ENCODE measurements at places on chromosomes 5 and 9.

DNA sequence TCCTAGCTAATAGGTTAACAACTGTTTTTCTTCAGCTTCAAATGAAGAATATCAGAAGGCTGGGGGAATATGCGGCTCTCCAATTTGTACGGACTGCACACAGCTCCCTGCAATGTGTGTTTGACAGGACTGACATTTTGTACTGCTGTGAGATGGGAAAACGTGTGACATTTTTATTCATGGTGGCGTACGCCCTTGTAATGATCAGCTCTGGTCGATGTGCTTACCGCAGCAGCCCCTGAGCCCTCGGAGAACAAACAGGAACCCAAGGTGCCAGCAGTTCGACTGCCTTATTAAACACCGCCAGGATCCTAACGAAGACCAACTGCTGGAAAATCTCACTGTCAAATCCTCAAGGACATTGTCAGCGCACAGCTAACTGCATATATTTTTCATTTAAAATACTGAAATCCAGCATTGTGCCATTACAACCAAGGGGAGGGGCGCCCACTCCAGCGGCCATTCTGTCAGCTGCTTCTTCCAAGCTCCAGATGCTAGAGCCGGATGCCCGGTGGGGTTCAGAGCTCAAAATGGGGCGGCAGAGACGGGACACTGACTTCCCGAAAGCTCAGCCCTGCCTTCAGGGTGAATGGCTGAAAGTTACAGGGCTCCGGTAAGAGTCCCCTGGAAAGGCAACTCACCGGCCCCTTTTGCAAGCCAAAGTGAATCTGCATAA, 66.8 kb downstream of the CRB2 start:
- DNase-seq, result no peak

- no peak for DNase-seq
These were observed 3.7 kb upstream of the DOLPP1 start for GRCh38 chr9:129077236-129077635.

GRCh38 chr5:5658889-5659465, 236.5 kb downstream of the ICE1 start:
- no peak for DNase-seq

DNA sequence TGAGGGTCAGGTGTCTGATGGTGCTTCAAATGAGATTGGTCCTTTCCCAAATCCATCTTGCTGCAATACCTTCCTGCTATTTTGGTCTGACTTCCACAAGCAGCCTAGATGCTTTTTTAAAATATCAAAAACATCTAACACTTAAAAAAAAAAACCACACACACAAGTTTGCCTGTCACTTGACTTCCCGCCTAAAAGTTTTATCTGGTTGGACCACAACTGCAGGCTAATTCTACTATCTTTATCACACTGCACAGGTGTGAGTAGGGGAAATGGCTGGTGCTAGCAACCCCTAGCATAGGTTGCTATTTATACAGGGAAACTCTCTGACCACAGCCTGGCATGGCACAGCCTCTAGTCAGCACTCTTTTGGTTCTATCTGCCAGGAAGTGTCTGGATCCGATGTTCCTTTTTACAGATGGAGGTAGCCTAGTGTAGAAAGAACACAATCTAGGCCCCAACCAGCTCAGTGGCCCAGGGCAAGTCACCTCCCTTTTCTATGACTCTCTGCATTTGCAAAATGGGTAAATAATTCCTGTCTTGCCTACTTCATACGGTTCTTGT, at the start of gene HEMGN:
TSS of gene HEMGN (minus strand) at position 92 of the 564 bp plus-strand sequence. CDS start at position 56, 36 bp downstream.
- DNase-seq, result no peak

- DNase-seq, result no peak
These were observed 6.2 kb downstream of the FRMPD1 start for GRCh38 chr9:37656936-37657335.

- no peak for DNase-seq
These were observed 52.5 kb upstream of the CDKN2AIPNL start for GRCh38 chr5:134463991-134464760.

DNA sequence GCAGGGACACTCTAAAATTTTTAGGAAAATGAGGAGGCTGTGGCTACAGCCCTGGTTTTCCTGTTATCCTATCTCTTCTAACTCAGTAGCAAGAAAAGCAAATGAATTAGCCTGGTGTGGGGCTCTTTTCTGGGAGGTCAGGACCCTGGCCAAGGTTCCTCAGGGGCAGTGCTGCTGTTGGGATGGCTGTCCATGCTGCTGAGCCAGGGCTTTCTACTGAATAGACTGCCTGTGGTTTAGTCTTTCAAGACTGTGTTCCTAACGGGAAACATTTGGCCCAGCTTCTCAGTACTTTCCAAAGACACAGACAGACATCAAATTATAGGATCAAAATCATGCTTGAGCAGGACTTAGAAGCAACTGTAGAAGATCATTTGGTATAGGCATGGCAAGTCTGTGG, 18.1 kb downstream of the TNC start:
- DNase-seq, result no peak

GRCh38 chr5:149859746-149860145, 84.8 kb downstream of the PDE6A start:
- no peak for DNase-seq

- no peak for DNase-seq
These were observed 111.9 kb upstream of the LPAR1 start for GRCh38 chr9:111150181-111150580.

DNA sequence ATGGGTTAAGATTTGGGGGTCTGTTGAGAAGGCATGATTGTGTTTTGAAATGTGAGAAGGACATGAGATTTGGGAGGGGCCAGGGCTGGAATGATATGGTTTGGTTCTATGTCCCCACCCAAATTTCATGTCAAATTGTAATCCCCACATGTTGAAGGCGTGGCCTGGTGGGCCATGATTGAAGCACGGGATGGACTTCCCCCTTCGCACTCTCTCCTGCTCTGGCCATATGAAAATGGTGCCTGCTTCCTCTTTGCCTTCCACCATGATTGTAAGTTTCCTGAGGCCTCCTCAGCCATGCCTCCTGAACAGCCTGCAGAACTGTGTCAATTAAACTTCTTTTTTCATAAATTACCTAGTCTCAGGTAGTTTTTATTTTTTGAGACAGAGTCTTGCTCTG, 14.7 kb upstream of the NOTCH1 start:
- DNase-seq, result no peak

DNA sequence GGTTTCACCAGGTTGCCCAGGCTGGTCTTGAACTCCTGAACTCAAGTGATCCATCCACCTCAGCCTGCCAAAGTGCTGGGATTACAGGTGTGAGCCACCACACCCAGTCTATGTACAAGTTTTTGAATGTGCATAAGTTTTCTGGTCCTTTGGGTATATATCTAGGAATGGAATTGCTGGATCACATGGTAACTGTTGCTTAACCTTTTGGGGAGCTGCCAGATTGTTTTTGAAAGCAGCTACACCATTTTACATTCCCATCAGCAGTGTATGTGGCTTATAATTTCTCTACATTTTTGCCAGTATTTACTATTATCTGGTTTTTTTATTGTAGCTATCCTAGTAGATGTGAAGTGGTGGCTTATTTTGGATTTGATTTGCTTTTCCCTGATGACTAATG, 8.9 kb upstream of the LNPEP start:
- DNase-seq, result no peak

GRCh38 chr5:147530530-147531389, 20.9 kb upstream of the DPYSL3 start:
- no peak for DNase-seq

GRCh38 chr9:97548819-97549540, 47.5 kb downstream of the TMOD1 start:
- DNase-seq, result no peak

DNA sequence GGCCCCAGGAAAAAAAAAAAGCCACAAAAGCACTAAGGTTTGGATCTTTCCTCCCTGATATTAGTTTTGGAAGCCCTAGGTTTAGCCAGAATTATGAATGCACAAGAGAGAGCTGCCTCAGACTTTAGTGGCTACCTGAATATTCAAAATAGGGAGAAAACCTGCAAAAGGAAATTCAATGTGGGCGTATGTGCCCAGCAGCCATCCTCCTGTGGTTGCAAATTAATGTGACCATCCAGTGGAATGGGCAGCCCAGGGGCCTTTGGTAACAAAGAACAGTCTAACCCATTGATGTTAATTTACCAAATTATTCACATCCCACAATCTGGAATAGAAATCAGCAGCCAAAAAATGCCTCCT, 298.4 kb downstream of the CWC27 start:
- DNase-seq, result no peak

DNA sequence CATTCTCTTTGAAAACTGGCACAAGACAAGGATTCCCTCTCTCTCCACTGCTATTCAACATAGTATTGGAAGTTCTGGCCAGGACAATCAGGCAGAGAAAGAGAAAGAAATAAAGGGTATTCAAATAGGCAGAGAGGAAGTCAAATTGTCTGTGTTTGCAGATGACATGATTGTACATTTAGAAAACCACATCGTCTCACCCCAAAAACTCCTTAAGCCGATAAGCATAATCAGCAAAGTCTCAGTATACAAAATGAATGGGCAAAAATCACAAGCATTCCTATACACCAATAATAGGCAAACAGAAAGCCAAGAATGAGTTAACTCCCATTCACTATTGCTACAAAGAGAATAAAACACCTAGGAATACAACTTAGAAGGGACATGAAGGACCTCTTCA, 21.0 kb upstream of the EPB41L4A start:
- no peak for DNase-seq

DNA sequence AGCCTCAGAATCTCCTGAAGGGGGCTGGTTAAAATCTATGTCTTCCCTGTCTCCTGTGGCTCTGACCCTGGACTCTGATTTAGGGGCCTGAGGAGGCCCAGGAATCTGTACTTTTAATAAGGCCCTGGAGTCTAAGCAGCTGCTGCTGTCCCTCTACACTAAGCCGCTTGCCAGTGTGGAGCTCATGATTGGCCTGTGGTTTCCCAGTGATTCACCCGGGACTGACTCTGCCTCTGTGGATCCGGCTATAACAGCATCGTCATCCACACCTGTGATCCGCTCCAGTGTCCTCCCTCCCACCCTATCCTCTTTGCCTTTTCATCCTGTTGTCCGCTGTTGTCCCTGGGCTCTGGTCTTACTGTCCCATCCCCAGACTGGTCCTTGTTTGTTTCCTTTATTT, 3.7 kb downstream of the SLC31A2 start:
- DNase-seq, result no peak

GRCh38 chr5:122093415-122094180, 15.5 kb upstream of the LOX start:
- DNase-seq, result no peak

DNA sequence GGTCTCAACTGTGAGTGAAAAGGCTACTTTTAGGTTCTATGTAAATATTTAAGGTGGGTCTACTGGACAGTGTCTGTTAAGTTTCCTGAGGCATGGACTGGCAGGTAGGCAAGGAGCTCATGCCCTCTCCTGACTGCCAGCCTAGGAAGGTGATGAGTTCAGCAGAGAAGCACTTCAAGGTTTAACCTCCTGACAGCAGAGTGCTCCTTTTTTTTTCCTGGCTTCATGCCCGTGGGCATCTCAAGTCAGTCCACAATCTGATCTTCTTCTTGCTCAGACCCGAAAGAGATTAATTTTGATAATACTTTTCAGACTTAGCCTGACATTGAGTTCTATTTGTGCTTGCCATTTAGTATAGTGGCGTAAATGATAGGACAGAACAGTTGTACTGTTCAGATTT, 241.9 kb upstream of the NREP start:
- no peak for DNase-seq

- DNase-seq, result peak; percentile 90
These were observed 2.8 kb downstream of the IL3 start for GRCh38 chr5:132063090-132063911.

DNA sequence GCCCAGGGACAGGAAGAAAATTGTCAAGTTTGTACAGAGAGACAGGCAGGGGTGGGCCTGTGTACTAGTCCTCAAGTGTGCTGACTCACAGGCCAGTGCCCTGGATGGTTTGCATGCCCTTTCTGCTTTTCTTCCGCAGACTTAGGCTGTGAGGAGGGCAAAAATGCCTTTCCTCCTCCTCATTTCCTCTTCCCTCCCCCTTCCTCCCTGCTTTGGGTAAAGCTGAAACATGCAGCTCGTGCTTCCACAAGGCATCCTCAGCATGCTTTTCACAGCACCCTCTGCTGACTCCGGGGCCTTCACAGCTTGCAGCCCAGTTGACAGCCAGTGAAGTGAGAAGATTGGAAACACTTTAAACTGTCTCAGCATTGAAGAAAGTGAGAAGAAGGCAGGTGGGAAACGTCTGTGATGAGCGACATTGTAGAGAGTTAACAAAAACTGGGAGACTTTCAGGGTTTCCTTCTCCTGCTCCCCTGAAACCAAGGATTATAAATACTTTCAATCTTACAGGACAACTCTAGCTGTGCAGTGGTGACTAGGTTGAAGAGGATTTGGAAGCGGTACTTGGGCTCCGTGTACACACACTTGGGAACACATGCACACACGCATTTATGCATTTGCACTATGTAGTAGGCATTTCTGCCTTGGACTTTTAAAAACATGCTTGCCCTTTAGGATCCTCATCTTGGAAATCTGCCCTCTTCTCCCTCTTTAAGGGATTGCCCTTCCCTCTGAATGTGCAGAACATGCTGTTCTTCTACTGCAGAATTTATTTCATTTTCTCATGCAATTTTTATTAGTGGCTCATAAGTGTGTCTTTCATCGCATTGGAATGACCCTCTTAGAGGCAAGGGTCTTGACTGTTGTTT, 138.8 kb downstream of the GRIA1 start:
- DNase-seq, result no peak

DNA sequence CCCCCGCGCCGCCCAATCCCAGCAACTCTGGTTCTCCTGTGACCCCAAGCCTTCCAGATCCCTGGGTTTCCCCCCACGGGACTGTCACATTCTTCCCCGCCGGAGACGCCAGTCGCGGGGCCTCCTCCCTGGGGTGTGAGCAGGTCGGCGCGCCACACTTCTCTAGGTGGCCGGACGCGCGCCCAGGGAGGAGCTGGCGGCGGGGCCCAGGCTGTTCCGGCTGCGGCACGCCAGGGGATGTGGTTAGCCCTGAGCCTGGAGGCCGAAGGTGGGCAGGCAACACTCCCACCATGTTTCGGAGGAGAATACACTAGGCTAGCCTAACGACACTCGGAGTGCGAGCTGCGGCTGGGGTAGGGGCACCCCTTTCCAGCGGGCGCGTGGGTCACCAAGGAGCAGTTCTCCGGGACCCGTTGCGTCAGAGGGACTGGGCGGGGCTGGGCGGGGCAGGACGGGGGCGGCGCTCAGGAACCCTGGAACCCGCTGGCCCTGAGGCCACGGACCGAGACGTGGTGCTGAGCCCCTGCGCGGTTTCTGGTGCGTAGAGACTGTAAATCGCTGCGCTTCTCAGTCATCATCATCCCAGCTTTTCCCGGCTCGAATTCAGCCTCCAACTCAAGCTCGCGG, at the start of gene SLC27A6:
TSS of gene SLC27A6 (plus strand) at position 478 of the 627 bp plus-strand sequence. CDS start 650 bp downstream, outside the sequence.
- DNase-seq, result no peak

GRCh38 chr9:10015755-10016154, 597.0 kb downstream of the PTPRD start:
- DNase-seq, result no peak

DNA sequence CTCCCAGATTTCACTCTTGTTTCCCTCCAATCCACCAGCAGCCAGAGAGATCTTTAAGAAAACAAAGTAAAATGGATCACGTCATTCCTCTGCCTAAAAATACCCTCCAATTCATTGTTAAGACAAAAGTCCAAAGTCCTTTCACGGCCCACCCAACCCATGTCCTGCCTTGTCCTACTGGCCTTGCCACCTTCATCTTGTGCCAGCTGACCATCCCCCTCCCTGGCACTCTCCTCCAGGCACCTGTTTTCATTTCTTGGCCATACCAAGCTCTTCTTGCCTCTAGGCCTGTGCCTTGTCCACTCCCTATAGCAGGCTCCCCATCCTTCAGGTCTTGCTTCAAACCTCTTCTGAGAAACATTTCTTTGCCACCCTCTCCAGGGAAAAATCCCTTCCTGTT, 307.6 kb downstream of the MSX2 start:
- no peak for DNase-seq

Data from stimulated activated CD8-positive, alpha-beta memory T cell treated with anti-CD3 and anti-CD28 coated beads, Interleukin-15, amount 100 ng/mL, for 24 hours (primary cell).